Kidney epithelial cell (primary cell): ENCODE measurements at places on chromosomes 12 and 14. TPM values are rescaled to one million over a fixed set of nuclear protein-coding genes. Genes with fewer than 3 reads are reported as not detected.

Gene CCDC175
- not detected in 2 replicates for total RNA-seq

Gene TCL1A
- total RNA-seq = not detected in 2 replicates

Gene AACS
- total RNA-seq = 32.5 and 35.7 TPM in 2 replicates

Gene PROX2
- not detected in 2 replicates for total RNA-seq

Gene FAM181A
- not detected in 2 replicates for total RNA-seq

Gene SERPINA9
- not detected in 2 replicates for total RNA-seq

Gene MIP
- not detected in 2 replicates for total RNA-seq

Gene HSPB8
- total RNA-seq = 43.3 and 44.2 TPM in 2 replicates

Gene CIDEB
- total RNA-seq = 1.1 and 3.8 TPM in 2 replicates

Gene TEX22
- 0.27 and 0.46 TPM in 2 replicates for total RNA-seq

Gene PSME1
- 216 and 234 TPM in 2 replicates for total RNA-seq

Gene RABGGTA
- 54.0 and 59.2 TPM in 2 replicates for total RNA-seq

Gene ATP6V1D
- total RNA-seq = 135 and 156 TPM in 2 replicates

Gene TGFB3
- 1.4 and 3.1 TPM in 2 replicates for total RNA-seq

Gene WDR89
- 12.2 and 13.6 TPM in 2 replicates for total RNA-seq

Gene MANSC4
- total RNA-seq = not detected in 2 replicates

Gene PTPN21
- 12.5 and 13.1 TPM in 2 replicates for total RNA-seq

Gene AGAP2
- under 0.01 TPM in 1 of 2 replicates, not detected in the other for total RNA-seq

Gene C12orf50
- total RNA-seq = not detected in 2 replicates

Gene ADCY4
- 4.0 and 9.0 TPM in 2 replicates for total RNA-seq

Gene C12orf60
- total RNA-seq = 4.7 and 4.9 TPM in 2 replicates

Gene KLRG1
- 0.48 and 2.5 TPM in 2 replicates for total RNA-seq

Gene ASCL4
- total RNA-seq = not detected in 2 replicates

Gene LGR5
- not detected in 2 replicates for total RNA-seq

Gene TAS2R46
- 0.33 and 0.41 TPM in 2 replicates for total RNA-seq

Gene NANOG
- total RNA-seq = 0.34 TPM in 1 of 2 replicates, not detected in the other

Gene SERPINA10
- not detected in 2 replicates for total RNA-seq

Gene ZC2HC1C
- 4.0 and 9.2 TPM in 2 replicates for total RNA-seq

Gene ACADS
- total RNA-seq = 15.9 and 20.0 TPM in 2 replicates

Gene NPAS3
- total RNA-seq = 1.2 and 2.0 TPM in 2 replicates

Gene SMIM10L1
- total RNA-seq = 12.1 and 13.2 TPM in 2 replicates

Gene RND1
- 9.9 and 10.7 TPM in 2 replicates for total RNA-seq

Gene NPC2
- 349 and 415 TPM in 2 replicates for total RNA-seq

Gene TMEM263
- 29.6 and 30.3 TPM in 2 replicates for total RNA-seq

Gene UNC79
- total RNA-seq = 0.13 and 0.14 TPM in 2 replicates

Gene GLS2
- 2.3 and 3.3 TPM in 2 replicates for total RNA-seq
